ENCODE measurements at places on chromosomes 1 and 21.

- DNase-seq: no peak
These were observed 291.7 kb downstream of the PAPPA2 start for GRCh38 chr1:176754676-176755075.

DNA sequence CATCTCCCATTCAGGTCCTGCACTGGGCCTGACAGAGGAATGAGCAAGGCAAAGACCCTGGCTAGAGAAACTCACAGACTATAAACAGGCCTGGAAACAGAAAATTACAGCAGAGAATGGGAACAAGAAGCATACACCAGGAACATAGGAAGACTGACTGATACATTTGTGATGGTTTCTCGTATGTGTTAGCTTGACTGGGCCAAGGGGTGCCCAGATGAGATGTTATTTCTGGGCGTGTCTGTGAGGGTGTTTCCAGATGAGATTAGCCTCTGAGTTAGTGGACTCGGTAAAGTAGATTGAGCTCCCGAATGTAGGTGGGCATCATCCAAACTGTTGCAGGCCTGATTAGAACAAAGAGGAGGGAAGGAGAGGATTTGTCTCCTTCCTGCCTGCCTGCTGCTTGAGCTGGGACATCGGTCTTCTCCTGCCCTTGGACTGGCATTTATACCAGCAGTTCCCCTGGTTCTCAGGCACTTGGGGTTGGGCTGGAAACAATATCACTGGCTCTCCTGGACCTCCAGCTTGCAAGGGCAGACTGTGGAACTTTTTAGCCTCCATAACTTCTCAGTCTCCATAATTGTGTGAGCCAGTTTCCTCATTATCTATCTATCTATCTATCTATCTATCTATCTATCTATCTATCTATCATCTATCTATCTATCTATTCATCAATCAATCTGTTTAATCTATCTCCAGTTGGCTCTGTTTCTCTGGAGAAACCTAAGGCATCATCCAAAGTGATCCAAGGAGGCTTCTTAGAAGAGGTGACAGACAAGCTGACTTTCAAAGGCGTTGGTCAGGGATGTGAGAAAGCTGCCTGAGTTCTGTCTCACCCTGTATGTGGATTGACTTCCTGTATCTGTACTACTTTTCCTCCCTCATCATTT is 9.7 kb upstream of the FOXO6 start:
- DNase-seq: no peak

DNA sequence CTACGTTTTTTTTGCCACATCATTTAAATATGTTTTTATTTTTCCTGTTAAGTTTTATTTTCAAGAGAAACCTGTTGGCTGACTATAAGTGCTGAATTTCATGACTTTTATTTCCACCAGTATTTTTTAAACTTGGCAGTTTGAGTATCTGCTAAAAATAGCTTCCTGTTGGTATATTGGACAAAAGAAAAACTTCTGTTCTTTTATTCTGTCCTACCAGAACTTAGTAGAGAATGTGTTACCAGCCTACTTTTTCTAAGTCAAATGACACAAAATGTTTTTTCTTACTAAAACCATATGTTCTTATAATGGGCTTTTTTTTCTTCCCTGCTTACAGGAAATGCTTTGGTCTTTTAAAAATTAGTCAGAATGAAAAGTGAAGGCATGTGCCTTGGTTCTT is 7.6 kb downstream of the DR1 start:
- DNase-seq: no peak

DNA sequence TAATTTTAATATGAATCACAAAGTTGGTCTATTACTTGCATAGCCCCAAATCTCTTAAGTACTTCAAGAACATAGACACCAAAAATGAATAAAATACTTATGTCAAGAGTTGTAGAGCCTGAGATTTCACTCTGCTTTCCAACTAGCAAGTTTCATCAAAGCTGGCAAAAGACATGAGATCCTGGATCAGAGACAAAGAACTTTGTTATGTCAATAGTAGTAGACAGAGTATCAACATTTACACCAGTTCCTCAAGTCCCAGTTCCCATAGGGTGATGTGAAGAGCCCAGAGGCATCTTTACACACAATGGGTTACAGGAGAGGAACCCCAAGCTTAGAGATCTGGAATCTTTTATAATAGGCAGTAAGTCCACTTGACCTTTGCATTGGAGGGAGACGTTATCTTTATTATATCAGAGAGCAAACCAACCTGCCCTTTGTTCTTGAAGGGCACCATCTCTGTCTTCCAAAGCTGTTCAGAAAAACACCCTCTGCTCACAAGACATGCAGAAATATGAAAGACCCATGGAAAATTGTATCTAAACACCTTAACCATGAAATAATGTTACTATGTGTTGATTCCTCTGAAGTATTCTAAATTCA is 174.4 kb upstream of the GALNT2 start:
- DNase-seq: no peak

GRCh38 chr1:219533280-219533679 is 79.6 kb downstream of the ZC3H11B start:
- DNase-seq: no peak

- no peak for DNase-seq
These were observed 50.9 kb downstream of the PIGK start for GRCh38 chr1:77168358-77168757.

DNA sequence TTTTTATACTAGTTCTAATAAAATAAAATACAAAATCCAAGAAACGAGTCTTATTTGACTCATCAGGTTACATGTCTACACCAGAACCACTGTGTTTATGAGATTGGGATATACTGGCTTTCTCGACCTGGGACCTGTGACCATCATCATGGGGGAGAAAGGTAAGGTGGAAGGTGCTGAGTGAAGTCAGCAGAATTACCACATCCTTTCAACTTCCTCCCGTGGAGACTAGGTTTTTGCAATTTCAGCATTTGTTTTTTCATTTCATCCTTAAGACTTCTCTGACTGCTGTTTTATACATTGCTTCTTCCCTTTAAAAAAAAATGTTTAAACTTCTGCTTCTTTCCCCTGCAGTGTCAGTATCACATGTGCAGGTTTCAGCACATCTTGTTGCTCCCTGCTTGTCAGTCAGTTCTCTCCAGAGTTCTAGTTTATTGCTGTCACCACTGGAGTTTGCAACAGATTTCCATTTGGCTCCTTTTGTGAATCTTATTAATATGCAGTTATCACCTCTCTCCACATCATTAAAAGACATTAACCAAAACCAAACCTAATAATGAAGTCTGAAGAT is 60.4 kb upstream of the HAO2 start:
- DNase-seq: no peak

GRCh38 chr1:15618077-15618654 is 908 bp downstream of the DDI2 start:
- peak; percentile 21 for DNase-seq

DNA sequence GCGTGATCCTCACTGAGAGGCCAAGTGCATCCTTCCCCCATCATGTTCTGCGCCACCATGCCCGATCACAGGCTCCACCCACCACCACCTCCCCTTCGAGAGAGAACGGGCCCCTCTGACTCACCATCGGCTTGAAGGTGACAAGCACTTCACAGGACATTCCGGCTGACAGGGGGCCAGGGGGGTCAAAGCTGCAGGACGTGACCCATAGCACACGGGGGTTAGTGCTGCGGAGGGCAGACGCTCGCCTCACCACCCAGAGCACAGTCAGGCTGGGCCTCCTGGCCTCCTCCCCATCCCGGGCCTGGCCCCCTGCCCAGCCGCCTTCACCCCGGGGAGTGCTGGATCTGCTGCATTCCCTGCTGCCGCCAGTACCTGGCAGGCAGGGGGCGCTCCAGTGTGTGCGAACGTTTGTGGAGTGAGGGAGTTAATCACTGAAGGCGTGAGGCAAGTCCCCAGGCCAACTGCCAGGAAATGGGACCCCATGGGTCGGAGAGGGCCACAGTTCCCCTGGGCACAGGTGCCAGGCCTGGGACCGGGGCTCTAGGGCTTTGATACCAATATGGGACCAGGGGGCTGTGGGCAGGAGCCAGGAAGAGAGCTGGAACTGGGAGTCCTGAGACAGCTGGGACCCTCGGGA is 40.9 kb upstream of the TMEM52 start:
- DNase-seq: no peak

- DNase-seq: no peak
These were observed 31.5 kb upstream of the DNASE2B start for GRCh38 chr1:84366786-84367185.

GRCh38 chr1:214281720-214282629 is 1.0 kb downstream of the SMYD2 start:
- DNase-seq: no peak

DNA sequence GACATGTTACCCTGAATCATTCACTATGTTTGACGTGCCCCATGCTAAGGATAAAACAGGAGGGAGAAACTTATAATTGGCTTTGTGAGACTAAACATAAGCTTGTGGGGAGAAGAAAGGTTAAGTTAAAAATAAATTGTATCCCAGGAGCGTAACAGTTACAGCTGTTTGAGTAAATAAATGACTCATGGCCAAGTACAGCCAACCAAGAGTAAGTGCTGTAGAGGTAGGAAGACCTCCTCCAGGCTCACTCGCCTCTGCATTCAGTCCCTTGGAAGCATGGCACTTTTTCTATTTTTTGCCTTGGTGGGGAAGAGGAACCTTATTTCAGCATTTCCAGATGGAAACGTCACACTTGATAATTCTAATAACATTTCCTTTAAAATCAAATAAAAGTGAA is 116.5 kb downstream of the ZP4 start:
- DNase-seq: no peak

GRCh38 chr21:38282921-38283320 is 26.1 kb downstream of the KCNJ15 start:
- no peak for DNase-seq

DNA sequence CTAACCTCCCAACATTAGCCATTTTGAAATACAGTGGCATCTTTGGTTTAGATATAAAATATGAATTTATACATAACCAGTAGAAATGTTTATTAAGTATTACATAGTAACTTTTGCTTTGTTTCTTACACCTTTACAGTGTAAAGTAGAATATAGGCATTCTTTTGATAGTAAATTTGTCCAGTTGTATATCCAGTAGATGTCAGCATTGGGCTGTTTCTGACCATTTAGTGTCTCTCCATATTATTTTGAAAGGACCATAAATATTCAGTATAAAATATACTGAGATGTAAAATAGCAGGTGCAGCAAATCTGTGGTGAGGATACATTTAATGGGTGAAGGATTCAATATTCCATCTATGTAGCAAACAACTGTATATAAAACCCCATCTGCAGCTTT is 115.8 kb upstream of the ZRANB2 start:
- no peak for DNase-seq

GRCh38 chr1:14949270-14949835 is 204.2 kb upstream of the TMEM51 start:
- no peak for DNase-seq

- peak; percentile 66 for DNase-seq
These were observed at the start of gene EXTL2 for GRCh38 chr1:100894603-100895539. EXTL2 (minus strand) TSS chr1:100894842; CDS start chr1:100888757, 6,085 bp downstream.

DNA sequence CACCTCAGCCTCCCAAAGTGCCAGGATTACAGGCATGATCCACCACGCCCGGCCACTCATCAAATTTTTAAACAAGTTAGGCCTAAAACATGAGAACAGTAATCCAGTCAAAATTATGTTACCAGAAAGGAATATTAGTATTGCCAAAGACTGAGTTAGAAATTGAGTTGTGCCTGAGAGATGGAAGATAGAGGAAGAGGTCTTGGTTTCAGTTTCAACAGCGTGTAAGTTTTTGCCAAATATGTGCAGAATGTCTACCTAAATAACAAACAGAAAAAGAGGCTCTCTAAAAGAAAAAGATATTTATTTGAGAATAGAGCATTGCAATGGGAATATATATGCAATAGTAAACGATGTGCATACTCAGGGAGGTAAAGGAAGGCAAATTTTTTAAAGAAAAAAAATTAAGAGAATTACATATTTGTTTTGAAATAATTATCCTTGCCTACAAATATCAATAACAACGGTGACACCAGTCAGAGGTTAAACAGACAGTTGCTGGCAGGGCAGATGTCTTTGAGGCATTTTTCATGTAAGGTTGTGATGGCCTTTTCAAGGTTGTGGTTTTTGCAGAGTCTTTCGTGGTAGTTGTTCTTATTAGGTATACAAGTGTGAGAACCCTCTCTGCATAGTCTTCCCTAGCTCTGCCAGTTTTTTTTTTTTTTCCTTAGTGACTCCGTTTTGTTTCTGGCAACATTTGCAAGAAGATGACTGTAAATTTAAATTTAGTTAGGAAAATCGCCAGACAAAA is 2.2 kb upstream of the CD1B start:
- DNase-seq: no peak

DNA sequence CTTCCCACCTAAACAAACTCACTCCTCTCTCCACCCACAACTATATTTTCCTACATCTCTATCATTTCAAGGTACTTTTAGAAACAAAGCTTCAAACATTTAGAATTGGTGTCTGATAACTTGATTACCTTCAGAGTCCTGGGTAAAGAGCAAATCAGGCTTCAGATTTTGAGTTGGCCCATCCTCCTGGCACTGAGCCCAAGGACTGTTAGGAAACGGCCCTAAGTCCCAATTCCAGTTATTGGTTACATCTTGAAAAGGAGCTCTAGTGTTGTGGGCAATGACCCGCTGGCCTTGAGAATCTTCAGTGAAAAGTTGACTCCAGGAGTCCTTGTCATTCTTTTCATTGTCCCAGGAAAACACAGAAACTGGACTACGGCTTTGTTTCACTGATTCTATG is 15.1 kb downstream of the MTFR1L start:
- DNase-seq: no peak

GRCh38 chr1:183873642-183874041 is 68.7 kb downstream of the RGL1 start:
- peak; percentile 20 for DNase-seq

DNA sequence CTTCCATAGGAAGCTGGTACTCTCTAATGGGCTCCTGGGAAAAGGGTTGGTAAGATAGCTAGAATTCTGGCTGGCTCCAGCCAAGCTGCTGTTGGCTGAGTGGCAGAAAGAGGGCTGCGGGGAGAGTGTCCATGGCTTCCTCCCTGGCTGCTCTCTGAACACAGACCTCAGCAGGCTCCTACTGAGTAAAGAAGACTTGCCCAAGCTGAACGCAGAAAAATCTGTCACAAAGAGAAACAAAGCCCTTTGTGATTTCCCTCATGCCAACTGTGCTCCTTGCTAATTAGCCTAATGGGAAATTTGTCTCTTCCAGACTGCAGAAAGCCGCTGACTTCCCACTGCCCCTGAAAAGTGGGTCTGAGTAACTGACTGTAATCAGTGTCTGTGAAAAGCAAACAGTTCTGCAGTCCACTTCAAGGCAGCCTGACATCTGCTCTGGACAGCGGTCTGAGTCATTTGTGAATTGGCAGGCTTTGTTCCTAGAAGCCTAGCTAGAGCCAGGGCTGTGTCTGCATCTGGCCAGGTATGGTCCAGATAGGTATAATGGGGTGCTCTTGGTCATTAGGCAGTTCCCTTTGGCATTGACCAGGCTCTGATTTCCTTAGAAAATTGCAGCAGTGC is 282.8 kb downstream of the ZNF648 start:
- no peak for DNase-seq

- DNase-seq: peak; percentile 66
These were observed 416 bp upstream of the TNFRSF14 start for GRCh38 chr1:2555634-2556276.

GRCh38 chr1:212162635-212163034 is 122.6 kb upstream of the PPP2R5A start:
- no peak for DNase-seq

- no peak for DNase-seq
These were observed 25.7 kb upstream of the KCNK1 start for GRCh38 chr1:233587958-233588799.

Data from stimulated activated naive CD4-positive, alpha-beta T cell (primary cell).